Thyroid gland (tissue), 4 donors: ENCODE measurements at places on chromosomes 6 and 20. TPM values are rescaled to one million over a fixed set of nuclear protein-coding genes. Genes with fewer than 3 reads are reported as not detected.

Gene ADGRG6
- total RNA-seq, result 4.8 TPM

DNA sequence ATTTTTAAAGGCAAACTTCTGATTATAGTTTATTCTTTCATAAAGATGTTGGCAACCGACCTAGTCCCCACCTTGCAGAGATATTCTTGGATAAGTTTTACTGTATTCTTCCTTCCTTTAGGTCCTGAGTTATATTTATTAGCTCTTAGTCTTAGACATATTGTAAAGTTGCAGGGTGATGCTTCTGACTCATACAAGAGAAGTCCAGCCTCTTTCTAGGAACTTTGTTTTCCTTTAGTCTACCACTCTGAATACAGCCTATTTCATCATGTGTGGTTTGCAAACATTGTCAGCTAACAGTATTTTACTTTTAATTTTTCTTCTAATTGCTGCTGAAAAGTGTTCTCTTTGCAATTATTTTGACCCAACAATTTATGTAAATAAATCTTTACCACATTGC is 686.7 kb downstream of the COL12A1 start:
- no peak for DNase-seq

GRCh38 chr6:16311763-16312162 is 73.4 kb downstream of the GMPR start:
- no peak for DNase-seq

- no peak for DNase-seq
Observed at GRCh38 chr20:58160451-58161061, 67.9 kb downstream of the ANKRD60 start.

Gene RAET1G
- total RNA-seq, result 2.0 TPM

DNA sequence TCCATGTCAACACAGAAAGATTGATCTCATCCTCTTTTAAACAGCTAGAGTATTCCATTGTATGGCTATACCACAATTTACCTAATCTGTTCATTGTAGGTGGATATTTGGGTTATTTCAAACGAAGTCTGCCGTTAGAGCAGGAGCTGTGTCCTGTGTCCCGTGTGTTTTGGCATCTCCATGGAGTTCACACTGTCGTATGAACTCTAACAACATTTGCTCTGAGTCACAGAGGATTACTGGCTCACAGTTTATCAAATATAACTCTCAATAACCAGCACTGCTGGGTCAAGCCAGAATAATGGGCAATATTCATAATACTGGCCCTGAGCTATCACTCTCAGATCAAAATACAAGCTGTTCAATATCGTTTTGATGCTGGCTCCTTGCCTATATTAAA is 16.4 kb downstream of the TRAM2 start:
- DNase-seq, result no peak

Gene BPIFB4
- not detected for total RNA-seq

Gene PCSK2
- total RNA-seq, result 77.0 TPM

DNA sequence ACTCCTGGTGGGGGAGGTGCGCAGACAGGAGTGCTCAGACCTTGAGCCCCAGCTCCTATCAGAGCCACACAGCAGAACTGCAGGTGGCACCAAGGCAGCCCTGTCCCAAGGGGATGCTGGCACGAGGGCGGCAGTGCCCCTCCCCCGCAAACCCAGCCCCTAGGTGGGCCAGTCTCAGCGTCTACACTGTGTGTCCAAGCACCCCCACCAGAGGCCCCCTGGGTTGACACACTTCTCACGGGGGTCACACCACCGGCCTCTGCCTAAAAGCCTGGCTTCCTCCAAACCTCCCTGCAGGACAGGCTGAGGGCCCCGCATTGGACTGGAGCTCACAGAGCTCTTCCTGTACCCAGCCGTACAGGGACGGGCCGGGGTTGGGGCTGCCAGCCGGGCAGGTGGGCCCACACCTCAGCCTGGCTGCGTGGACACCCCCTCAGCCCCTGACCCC is 8.1 kb downstream of the SLC2A4RG start:
- no peak for DNase-seq

Gene GHRH
- not detected for total RNA-seq

DNA sequence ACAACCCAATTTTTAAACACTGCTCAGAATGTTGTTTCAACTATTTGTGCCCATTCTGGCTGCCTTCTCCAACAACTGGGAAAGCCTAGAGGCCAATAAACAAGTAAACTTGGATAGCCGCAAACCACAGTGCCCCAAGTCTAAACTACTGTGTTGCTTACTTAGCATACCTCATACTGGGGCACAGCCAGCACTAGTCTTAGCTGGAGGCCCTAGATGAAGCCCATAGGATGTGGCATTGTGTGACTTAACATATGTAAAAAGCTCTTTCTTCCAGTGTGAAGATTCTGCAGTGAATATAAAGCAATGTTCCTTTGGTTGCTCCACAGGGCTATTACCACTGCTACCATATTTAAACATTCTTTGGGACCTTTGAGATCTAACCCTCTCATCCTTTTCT is 564.3 kb upstream of the NRSN1 start:
- DNase-seq, result no peak

GRCh38 chr6:167671977-167672687 is 154.6 kb upstream of the AFDN start:
- no peak for DNase-seq

Gene NOL7
- total RNA-seq, result 99.0 TPM

- no peak for DNase-seq
Observed at GRCh38 chr6:99821164-99821563, 172.9 kb downstream of the MCHR2 start.
